Activated CD4-positive, alpha-beta T cell treated with anti-CD3 and anti-CD28 coated beads, Interleukin-2, amount 50 U/mL, for 1 hour (primary cell): ENCODE measurements at places on chromosomes 4 and X.

- no peak for DNase-seq
Measured at GRCh38 chr4:156969911-156970310, 1.7 kb downstream of the PDGFC start.

GRCh38 chr4:55346851-55347255, 811 bp downstream of the SRD5A3 start:
- DNase-seq = no peak

- DNase-seq = no peak
Measured at GRCh38 chr4:121885115-121885514, 14.8 kb upstream of the BBS7 start.

GRCh38 chr4:8383451-8384160, 56.9 kb downstream of the ACOX3 start:
- DNase-seq = no peak

GRCh38 chr4:25892796-25893195, 21.2 kb upstream of the SMIM20 start:
- DNase-seq = no peak

DNA sequence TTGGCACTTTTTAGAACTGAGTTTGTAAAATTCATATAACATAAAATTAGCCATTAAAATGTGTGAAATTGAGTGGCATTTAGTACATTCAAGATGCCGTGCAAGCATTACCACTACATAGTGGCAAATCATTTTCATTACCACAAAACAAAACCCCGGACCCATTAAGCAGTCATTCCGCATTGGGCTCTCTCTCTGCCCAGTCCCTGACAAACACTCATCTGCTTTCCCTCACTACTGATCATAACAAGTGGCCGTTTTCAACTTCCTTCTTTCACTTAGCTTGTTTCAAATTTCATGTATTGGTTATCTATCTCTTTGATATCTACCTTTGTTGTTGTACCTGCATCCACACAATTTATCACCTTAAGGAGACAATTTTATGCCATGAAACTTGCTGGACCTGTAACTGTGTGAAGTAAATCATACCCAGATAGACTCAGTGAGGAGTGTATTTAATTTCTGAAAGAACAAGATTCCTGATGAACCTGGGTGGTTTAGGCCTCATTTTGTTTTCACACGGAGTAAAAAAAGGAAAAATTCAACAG, 202.1 kb downstream of the OR13H1 start:
- DNase-seq = no peak

DNA sequence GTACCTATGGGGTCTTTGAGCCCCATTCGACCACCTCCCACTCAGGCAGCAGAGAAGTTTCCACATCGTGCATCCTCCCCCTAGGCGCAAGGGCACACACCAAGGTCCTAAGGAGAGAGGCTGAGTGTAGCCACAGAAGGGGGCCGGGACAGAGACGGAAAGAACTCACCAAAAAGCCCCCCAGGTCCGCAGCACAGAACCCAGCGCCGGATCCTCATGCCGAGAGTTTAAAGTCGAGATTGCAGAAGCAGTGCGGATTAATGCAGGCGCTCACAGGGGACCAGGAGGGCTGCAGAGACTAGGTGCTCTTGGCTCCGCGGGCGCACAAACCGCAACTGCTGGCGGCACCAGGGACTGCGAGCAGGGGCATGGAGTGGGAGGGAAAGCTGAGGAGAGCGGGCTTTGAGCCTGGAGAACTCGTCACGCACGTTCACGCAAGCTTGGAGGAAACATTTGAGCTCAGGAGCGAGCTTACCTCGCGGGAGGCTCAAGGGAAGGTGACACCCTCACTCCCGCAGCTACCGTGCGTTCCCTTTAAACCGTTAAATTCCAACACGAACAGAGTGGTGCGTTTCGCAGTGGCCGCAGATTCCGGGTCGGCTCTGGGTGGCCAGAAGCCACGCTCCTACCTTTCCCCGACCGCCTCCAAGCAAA, 8.5 kb downstream of the NKX3-2 start:
- DNase-seq = no peak

- DNase-seq = no peak
Measured at GRCh38 chrX:46727441-46727840, 31.5 kb downstream of the SLC9A7 start.

- no peak for DNase-seq
Measured at GRCh38 chrX:115553171-115553570, 7.8 kb upstream of the PLS3 start.

DNA sequence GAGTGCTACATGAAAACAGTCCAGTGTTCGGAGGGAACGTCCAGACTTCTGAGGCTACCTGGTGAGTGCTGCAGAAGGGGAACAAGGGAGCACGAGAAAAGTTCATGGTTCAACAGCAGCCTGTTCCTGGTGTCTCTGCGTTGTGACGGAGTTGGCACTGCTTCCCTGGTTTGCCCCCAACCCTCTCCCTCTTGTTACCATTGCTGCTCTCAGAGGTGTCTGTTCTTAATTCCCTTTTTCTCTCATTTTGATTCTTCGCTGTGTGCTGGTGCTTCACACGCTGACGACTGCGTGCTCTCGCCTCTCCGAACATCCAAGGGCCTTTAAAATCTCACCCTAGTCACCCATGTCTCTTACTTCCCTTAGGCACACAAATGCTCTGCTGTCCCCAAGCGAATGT, 1.6 kb upstream of the FAM149A start:
- no peak for DNase-seq

DNA sequence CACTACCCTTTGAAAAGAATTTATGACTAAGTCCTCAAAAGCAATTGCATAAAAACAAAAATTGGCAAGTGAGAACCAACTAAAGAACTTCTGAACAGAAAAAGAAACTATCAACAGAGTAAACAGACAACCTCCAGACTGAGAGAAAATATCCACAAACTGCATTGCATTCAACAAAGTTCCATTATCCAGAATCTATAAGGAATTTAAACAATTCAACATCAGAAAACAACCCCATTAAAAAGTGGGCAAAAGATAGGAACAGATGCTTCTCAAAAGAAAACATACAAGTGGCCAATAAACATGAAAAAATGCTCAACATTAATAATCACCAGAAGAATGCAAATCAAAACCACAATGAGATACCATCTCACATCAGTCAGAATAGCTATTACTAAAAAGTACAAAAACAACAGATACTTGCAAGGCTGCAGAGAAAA, 130.2 kb downstream of the GASK1B start:
- no peak for DNase-seq

- DNase-seq = no peak
Measured at GRCh38 chrX:38494239-38494823, 67.0 kb upstream of the TSPAN7 start.

- no peak for DNase-seq
Measured at GRCh38 chrX:136954930-136955329, 74.4 kb upstream of the RBMX start.

GRCh38 chr4:8312976-8313375, 43.4 kb downstream of the HTRA3 start:
- no peak for DNase-seq

- DNase-seq = no peak
Measured at GRCh38 chr4:177484613-177485021, 42.4 kb upstream of the AGA start.

DNA sequence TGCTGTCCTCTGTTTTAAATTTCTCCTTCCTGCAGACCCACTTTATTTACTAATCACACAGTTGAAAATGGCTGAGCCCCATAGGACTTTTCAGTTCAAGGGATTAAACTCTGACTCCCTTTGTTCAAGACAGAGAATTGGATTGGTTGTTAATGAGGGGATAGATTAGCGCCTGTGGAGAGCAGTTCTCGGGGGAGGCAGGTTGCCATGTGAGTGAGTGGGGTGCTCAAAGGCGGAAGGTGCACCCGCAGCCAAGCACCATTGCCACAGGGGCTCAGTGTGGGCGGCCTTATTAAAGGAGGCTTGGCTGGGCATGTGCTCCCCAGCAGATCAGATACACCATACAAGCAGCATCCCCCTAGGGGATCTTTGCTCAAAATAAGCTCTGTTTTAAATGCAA, 7.9 kb upstream of the CBR4 start:
- no peak for DNase-seq
